Bladder microvascular endothelial cell (primary cell): ENCODE measurements at places on chromosomes 4 and X. TPM values are rescaled to one million over a fixed set of nuclear protein-coding genes. Genes with fewer than 3 reads are reported as not detected.

Gene ABCG2
- total RNA-seq = 2.6 and 14.9 TPM in 2 replicates

Gene SPANXD
- not detected in 2 replicates for total RNA-seq

Gene MAOB
- not detected in 2 replicates for total RNA-seq

Gene CT45A9
- not detected in 2 replicates for total RNA-seq

Gene USP11
- total RNA-seq = 20.9 and 54.1 TPM in 2 replicates

Gene HPGDS
- total RNA-seq = not detected in 2 replicates

Gene CETN2
- total RNA-seq = 16.8 and 18.1 TPM in 2 replicates

Gene BMX
- total RNA-seq = 58.3 and 172 TPM in 2 replicates

Gene AKAP14
- not detected in 2 replicates for total RNA-seq

Gene ZDHHC15
- under 0.01 and 0.06 TPM in 2 replicates for total RNA-seq

Gene NUP62CL
- 0.06 and 0.16 TPM in 2 replicates for total RNA-seq

Gene NPY2R
- total RNA-seq = 0.13 TPM in 1 of 2 replicates, not detected in the other

Gene PIR
- 81.3 and 90.1 TPM in 2 replicates for total RNA-seq

Gene JADE3
- 6.8 and 13.5 TPM in 2 replicates for total RNA-seq

Gene HEPH
- 0.16 and 1.9 TPM in 2 replicates for total RNA-seq

Gene SERPINA7
- not detected in 2 replicates for total RNA-seq

Gene PLS3
- total RNA-seq = 419 and 462 TPM in 2 replicates

Gene GAGE12G
- total RNA-seq = not detected in 2 replicates

Gene DDX53
- not detected in 2 replicates for total RNA-seq

Gene MAML3
- total RNA-seq = 3.7 and 6.7 TPM in 2 replicates

Gene DCAF8L2
- not detected in 2 replicates for total RNA-seq

Gene PPP2R2C
- total RNA-seq = 0.16 and 0.38 TPM in 2 replicates

Gene TSC22D3
- 18.6 and 24.8 TPM in 2 replicates for total RNA-seq

Gene ASMT
- not detected in 2 replicates for total RNA-seq

Gene RTL9
- not detected in 2 replicates for total RNA-seq

Gene LRCH2
- total RNA-seq = 2.9 and 11.2 TPM in 2 replicates

Gene ADGRG4
- total RNA-seq = under 0.01 and 0.06 TPM in 2 replicates
